CMK (cell line): ENCODE measurements at places on chromosomes 1 and 21.

GRCh38 chr21:41037212-41037611, 130.7 kb upstream of the BACE2 start:
- DNase-seq = no peak

DNA sequence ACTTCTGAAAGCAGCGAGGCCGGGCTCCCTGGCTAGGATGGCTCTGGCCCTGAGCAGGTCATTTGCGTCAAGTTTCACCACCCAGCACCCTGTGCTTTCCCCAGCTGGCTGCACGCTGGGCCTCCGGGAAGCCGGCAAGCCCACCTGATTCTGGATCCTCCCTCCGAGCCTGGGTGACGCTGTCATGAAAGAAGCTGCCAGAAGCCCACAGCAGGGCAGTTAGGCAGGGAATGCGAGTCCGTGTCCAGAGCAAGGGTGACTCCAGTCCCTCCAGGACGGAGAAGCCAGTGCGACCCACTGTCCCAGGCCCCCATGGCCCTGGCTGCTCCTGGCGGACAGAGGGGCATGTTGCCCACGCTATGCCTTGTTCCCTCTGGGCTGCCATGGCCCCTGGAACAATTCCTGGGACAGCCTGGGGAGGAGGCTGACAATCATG, 44.4 kb upstream of the PCBP3 start:
- DNase-seq = no peak

GRCh38 chr1:207672522-207673130, 27.7 kb downstream of the CR1L start:
- peak; percentile 43 for DNase-seq

GRCh38 chr1:199929556-199929955, 98.0 kb upstream of the NR5A2 start:
- DNase-seq = no peak

DNA sequence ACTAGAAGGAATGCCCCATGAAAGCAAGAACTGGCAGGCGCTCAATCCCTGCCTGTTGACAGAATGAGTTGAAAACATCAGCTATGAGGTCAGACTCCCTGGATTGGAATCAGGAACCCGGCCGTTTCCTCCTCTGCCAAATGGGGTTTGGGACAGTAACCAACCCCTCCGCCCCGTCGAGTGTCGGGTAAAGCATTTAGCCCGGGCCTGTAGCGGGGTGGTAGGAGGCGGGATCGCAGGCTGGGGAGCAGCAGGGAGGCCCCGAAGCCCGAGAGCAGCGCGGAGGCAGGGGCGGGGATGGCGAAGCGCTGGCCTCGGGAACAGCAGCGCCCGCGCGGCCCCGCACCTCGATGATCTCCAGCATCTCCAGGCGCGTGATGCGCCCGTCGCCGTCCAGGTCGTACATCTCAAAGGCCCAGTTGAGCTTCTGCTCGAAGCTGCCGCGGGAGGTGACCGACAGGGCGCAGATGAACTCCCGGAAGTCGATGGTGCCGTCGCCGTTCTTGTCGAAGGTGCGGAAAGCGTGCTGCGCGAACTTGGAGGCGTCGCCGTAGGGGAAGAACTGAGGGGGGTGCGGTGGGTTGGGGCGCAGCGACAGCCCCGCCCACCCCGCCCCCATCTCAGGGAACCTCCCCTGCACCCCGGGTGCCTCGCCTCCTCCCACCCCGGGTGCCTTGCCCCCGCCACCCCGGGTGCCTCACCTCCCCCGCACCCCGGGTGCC, 7.5 kb downstream of the HPCAL4 start:
- no peak for DNase-seq

GRCh38 chr1:3564921-3565831, 46.1 kb downstream of the MEGF6 start:
- peak; percentile 27 for DNase-seq

GRCh38 chr1:115529216-115529897, 112.4 kb upstream of the VANGL1 start:
- DNase-seq = no peak

DNA sequence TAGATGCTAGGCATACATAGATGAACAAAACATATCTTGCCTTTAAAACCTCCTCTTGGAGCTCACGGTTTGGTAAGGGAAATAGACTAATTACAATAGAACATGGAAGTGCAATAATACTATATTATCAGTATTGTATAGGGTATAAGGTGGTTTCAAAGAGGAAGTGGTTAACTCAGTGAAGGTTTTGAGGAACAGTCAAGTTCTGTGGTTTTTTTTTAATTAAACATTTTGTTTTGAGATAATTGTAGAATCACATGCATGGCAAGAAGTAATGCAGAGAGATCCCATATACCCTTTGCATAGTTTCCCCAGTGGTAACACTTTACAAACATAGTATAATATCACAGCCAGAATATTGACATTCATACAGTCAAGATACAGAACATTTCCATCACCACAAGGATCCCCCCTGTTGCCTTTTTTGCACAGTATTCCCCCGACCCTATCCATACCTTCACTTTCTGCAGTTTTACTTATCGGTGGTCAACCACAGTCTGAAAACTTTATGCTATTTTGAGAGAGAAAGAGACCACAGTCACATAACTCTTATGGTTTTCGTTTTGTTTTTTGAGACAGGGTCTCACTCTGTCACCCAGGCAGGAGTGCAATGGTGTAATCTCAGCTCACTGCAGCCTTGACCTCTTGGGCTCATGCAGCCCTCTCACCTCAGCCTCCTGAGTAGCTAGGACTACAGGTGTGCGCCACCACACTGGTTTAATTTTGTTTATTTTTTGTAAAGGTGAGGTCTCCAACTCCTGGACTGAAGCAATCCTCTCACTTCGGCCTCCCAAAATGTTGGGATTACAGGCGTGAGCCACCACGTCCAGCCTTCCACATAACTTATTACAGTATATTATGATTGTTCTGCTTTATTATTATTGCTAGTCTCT, 60.5 kb upstream of the KIAA1614 start:
- DNase-seq = no peak

- DNase-seq = no peak
These were observed 44.6 kb downstream of the NFYC start for GRCh38 chr1:40736085-40736531.

DNA sequence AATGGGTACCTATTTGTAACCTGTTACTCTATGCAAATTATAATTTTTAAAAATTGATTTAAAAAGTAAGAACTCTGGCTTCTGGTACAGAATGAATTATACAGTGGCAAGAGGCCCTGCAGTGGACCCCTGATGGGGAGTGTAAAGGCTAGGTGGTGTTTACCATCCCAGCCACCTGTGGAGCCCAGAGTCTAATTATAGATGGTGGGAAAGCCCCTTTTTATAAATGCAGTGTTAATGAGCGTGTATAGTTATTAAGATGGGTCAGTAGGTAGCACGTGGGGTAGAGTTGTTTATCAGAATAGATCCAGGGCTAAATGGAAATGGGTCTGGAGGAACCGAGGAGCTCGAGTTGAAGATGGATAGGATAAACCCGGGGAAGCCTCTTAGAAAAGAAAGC, 13.9 kb upstream of the PRELP start:
- DNase-seq = no peak

DNA sequence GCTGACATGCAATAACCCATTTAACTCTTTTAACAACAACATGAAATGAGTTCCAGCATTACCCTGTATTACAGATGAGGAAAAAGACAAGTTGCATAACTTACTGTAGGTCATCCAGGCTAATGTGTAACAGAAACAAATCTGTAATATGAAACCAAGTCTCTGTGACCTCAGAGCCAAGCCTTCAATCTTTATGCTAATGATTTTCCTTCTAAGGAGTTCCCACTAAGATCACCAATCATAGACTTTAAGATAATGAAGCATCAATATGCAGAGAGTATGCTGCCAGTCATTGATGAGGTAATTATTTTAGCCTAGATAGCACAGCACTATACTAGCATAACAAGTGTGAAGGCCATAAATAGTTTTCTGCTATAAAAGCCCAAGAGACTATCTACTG, 35.6 kb upstream of the RNPC3 start:
- no peak for DNase-seq

GRCh38 chr1:224338150-224338838, 8.3 kb upstream of the NVL start:
- DNase-seq = no peak

GRCh38 chr21:40620386-40621145, 226.4 kb downstream of the DSCAM start:
- DNase-seq = no peak

DNA sequence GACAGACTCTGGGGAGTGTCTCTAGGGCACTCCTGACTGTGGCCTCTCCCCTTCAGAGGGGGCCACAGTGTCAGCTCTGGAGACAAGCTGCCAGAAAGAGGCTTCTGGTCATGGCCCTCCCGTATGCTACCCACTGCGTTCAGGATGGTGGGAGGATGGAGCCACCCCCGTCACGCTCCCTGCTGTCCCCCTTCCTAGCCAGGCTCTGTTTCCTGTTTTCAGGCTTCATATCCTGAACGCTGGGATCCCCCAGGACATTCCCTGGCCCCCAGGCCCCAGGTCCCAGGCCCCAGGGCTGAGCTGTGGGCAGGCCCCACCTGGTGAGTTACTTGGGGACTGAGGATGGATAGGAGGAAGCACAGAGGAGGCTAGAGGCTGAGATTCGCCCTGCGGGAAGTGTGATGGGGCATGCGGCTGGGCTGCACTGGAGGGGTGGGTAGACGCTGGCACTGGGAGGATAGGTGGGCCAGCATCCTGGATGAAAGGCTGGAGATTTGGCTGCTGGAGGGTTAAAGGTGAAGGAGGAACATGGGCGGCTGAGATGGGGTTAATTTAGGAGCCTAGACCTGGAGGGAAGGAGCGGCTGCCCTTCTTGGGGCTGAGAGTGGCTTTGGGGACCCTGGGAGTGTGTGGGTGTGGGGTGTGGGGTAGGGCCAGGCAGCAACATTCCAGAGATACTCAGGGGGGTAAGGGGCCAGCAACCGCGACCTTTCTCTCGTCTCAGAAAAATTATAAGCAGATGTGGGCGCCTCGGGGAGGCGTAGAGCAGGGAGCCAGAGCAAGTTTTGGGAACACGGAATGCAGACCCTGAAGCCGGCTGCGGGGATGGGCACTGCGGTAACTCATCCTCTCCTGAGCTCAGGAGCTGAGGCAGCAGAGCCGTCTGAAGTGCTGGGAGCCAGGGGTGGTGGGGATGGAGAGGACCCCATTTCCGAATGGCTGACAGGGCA, 8.7 kb downstream of the PEAR1 start:
- DNase-seq = no peak

DNA sequence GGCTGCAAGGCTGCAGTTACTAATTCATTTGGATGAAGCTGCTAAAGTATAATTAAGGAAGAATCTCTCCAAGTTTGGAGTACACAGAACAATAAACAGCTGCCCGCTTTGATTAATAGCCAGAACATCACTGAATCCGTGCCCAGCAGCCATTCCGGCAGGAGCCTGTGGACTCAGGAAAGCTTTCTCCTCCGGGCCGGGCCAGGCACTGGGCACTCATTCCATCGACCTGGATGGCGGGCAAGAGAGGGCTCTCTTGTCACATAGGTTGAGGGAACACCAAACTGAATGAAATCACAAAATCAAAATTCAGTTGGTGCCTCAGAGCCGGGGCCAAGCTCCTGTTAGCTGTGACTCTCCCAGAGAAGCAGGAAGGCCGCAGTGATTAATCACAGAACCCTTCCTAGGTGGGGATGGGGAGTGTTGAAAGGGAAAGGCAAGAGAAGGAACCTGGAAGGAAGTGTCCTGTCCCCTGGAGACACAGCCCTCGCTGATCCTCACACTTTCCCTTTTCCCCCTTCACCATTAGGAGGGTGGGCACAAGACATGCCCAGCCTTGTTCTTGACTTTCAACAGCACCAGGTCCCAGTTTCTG, 306.7 kb downstream of the NPHP4 start:
- no peak for DNase-seq

DNA sequence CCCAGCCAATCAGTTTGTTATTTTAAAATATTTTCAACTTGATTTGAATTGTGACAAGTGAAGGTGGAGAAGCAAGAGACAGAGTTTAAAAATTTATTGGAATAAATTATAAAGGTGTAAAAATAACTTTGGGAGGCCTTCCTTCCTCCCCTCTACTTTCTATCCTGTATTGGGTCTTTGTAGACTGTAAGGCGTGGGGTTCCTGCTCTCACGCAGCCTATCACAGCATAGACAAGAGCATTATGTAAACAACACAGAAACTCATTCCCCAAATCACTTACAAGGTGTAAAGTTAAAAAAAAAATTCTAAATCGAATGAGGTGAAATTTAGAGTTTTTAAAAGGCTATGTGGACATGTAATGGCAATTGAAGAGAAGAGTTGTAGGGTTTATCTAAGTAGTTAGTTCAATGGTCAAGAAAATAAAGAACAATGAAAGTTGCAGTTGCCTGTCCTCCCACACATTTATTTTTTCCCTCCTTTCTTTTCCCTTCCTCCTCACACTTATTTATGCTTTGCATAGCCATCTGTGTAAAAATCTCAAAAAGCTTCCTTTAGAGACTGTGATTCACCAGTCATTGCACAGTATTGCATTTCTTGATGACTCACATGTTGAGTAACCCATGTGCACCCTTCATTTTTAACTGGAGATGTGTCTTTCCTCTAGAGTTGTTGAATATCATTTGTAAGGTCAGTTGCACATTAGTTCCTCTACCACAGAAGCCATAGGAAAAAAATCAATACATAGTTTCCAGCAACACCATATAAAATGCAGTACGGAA, 242.2 kb downstream of the PTPRC start:
- no peak for DNase-seq

GRCh38 chr1:219713981-219714381, 101.1 kb upstream of the ZC3H11B start:
- DNase-seq = no peak

- no peak for DNase-seq
These were observed 63.6 kb upstream of the DENND1B start for GRCh38 chr1:197838836-197839235.

DNA sequence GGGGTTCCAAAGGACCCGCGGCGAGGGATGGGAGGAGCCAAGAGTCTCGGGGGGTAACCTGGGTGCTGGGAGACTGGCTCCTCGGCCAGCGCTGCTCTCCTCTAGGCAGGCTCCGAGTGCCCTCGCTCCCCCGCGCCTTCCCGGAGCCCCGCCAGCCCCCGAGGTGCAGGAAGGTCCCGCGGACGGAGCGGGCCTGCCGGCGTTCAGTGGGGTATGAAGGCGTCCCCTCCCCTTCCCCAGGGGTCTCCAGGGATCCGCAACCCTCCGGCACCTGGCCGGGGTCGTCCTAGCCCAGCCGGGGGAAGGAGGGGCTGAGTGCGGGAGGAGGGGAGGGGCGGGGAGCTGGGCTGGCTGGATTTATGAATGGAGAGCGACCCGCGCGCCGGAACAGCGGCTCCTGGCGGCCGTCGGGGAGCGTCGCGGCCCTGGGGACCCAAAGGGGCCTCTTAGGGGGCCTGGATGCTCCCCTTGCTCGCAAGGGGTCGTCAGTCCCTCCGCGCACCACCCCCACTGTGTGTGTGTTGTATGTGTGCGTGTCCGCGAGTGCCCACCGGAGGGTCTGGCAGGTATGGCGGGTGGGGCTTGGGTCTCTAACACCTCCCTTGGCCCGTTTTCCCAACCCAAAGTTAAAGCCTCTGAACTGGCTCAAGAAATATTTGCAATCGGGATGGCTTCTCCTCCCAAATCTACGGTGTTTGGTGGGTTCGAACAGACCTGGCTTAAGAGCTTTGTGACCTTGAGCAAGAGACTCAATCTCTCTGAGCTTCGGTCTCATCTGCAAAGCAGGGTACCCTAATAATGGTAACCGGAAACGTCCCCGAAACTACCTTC, 642 bp downstream of the HCRTR1 start:
- no peak for DNase-seq

GRCh38 chr1:199029855-199030254, 391.0 kb downstream of the PTPRC start:
- DNase-seq = no peak

GRCh38 chr1:9193233-9193625, 41.3 kb upstream of the H6PD start:
- DNase-seq = no peak
